ENCODE measurements at places on chromosomes 2 and 18. TPM values are rescaled to one million over a fixed set of nuclear protein-coding genes. Genes with fewer than 3 reads are reported as not detected.

GRCh38 chr2:47177043-47177565, 22.0 kb upstream of the STPG4 start:
- DNase-seq, result no peak

- DNase-seq, result no peak
These were observed 3.8 kb downstream of the LBH start for GRCh38 chr2:30235008-30235655.

DNA sequence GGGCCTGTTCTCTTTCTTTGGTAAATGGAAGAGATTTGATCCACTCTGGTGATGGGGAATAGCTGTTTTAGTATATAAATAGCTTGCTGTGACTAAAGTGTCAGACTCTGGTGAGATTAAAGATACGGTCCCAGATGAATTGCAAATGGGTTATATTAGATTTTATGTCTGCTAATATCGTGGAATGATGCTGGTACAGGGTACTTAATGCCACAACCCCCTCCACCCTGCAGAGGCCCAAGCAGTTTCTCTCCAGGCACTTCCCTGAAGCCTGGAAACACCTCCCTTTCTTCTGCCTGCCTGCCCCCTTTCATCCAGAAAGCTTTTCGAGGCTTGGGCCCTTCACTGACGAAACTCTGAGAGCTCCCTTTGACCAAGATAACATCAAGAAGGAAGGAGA, 21.4 kb upstream of the RFX8 start:
- DNase-seq, result no peak

- DNase-seq, result no peak
These were observed 315.5 kb downstream of the CELF4 start for GRCh38 chr18:37249895-37250618.

GRCh38 chr2:182639971-182640370, 76.1 kb upstream of the DNAJC10 start:
- no peak for DNase-seq

GRCh38 chr2:171389780-171390179, 44.0 kb downstream of the METTL8 start:
- no peak for DNase-seq

GRCh38 chr2:227653419-227653818, 13.2 kb upstream of the SCYGR5 start:
- DNase-seq, result no peak

DNA sequence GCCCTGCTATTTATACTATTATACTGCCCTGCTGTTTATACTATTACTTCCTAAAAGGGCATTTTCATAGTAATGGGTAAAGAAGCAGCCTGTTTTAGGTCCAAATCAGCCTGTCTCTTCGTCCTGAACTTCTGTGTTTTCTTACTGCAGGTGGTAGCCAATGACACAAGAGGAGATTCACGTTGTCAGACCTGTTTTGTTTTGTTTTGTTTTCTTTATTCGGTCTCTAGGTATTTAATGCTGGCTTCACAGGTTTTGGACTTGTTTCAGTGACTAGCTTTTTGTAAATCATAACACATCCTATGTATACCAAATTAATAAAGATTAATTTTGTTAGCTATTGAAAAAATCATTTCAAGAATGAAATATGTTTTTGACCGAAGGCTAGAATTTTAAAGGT, 116.4 kb downstream of the MAP3K20 start:
- no peak for DNase-seq

- no peak for DNase-seq
These were observed 191.2 kb downstream of the LRRTM1 start for GRCh38 chr2:80113399-80113798.

DNA sequence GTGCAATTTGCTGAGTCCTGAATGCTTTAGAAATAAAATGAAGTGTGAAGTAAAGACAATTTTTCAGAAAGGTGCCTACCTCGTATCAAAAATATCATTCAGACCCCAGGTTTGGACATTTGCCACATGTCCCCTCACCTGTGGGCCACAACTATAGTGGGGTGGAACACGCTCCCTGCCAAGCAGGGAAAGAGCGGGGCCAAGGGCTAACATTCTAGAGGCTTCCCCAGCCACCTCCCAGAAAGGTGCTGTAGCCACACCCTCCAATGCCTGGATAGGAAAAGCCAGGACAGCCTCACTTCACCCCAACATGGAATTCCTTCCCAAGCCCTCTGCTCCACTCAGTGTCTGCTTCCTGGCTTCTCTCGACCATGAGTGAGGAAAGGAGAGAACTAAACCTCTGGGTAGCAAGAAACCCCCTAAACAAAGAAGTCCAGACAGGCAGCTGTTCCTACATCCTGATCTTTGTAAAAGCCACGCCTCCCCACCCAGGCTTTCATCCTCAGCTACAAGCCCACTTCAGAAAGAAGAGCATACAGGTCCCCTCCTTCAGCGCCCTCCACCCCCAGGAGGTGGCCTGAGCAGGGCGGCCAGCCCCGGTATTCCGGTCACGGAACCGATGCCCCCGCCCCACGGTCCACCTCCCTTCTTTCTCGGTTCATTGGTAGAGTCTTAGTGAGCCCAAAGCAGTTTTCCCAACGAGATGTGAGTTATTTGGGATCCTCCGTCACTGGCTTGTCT, 2.1 kb downstream of the COL6A3 start:
- no peak for DNase-seq

GRCh38 chr18:3948958-3949357, 499.0 kb downstream of the TGIF1 start:
- no peak for DNase-seq

GRCh38 chr2:161102770-161103450, 57.3 kb upstream of the TANK start:
- DNase-seq, result no peak

DNA sequence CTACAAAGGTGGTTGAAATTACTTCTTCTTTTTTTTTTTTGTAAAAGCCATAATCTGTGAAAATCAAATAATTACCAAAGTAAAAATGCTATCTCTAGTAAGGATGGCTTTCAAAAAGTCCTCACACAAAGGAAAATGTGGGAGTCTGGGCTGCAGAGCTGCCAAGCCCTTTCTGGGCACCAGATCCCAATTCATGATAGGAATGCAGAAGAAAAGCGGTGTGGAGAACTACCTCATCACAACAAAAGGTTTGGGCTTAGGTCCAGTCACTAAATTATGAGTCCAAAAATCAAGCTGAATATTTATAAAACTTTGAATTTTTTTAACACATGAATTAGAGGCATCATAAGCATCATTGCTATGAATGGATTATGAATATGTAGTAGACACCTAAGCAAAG, 30.8 kb upstream of the EPHA4 start:
- no peak for DNase-seq

DNA sequence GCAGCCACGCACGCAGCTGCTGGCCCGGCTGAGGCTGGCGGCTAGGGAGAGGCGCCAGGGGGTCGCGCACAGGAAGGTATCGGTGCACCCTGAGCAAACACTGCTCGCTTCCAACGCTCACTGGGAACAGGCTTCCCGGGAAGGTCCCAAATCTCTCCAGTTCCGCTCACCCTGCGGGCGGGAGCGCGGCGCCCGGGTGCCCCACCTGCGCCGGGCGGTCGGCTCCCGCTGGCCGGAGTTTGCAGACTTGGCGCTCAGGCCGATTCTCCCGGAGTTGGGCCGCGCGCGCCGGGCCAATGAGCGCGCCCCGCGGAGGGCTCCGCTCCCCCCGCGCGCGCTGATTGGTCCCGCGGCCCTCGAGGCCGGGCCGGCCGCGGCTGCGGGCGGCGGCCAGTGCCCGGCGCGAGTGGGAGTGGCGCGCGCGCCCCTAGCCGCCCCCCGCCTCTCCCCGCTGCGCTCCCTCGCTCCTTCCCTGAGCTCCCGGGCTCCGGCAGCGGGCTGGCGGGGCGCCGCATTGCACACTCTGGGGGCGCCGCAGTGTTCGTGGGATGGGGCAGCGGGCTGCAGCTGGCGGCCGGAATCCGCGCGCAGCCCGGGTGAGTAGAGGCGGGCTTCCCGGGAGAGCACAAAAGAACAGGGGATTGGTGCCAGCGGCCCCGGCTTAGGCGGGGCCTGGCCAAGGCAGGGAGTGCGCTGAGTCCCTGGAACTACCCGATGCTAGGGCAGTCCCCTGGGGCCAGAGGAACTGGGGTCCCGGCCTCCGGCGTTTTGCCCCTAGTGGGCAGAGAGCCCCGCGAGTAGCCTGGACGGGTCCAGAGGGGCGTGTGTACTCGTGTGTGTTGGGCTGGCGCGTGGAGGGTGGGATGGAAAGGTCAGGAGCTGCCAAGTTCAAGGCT, at the start of gene LYPD6:
TSS of gene LYPD6 (plus strand) at position 461 of the 896 bp plus-strand sequence. CDS start 107,122 bp downstream, outside the sequence.
- no peak for DNase-seq

DNA sequence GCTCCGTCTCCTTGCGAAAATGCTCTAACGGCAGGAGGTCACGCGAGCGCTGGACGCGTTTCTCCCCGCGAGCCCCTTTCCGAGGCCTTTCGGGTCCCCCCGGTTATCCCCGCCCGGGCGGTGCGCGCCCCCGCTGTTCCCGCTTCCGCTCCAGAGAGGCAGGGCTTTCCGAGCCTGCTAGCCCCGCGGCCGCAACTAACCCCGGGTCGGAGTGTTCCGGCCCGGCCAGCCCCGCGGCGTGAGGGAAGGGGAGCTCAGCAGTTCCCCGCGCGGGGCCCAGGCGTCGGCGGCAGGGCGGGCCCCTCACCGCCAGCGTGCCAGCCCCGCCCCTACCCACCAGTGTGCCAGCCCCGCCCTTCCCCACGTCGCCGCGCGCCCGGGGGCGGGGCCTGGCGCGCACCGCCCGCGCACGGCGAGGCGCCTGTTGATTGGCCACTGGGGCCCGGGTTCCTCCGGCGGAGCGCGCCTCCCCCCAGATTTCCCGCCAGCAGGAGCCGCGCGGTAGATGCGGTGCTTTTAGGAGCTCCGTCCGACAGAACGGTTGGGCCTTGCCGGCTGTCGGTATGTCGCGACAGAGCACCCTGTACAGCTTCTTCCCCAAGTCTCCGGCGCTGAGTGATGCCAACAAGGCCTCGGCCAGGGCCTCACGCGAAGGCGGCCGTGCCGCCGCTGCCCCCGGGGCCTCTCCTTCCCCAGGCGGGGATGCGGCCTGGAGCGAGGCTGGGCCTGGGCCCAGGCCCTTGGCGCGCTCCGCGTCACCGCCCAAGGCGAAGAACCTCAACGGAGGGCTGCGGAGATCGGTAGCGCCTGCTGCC, at the start of gene MSH6:
TSS of gene MSH6 (plus strand) at position 475 of the 815 bp plus-strand sequence. CDS start at position 564, 89 bp downstream.
- peak; percentile 95 for DNase-seq

DNA sequence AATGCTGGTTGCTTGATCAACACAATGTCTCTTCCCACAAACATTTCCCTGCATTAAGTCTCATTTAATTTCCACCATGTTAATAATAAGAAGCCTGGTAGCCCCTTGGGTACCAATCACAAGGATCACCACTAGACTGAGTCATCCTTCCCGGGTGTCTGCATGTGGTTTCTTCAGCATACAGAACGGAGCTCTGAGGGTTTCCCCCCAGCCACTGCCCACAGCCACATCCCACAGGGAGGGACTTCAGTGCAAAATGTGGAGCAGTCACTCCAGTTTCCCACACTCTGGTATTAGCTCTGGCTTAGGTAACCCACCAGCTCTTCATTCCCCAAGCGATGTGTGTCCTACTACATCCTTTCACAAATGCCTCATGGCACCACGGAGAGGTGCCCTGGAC, 42.7 kb upstream of the POLE4 start:
- no peak for DNase-seq

DNA sequence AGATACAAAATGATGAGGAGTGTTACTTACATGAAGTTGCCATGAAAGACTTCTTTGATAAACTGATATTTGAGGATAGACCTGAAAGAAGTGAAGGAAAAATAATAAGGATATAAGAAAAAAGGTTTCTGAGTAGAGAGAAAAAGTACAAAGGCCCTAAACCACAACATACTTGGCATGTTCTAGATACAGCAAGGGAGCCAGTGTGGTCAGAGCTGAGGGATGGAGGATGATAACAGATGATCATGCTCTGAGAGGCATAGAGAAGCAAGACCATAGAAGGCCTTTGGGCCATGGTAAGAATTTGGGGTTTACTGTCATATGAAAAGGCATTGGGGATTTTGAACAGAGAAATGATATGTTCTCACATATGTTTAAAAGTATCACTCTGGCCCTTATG, 424.1 kb upstream of the CHST9 start:
- DNase-seq, result no peak

DNA sequence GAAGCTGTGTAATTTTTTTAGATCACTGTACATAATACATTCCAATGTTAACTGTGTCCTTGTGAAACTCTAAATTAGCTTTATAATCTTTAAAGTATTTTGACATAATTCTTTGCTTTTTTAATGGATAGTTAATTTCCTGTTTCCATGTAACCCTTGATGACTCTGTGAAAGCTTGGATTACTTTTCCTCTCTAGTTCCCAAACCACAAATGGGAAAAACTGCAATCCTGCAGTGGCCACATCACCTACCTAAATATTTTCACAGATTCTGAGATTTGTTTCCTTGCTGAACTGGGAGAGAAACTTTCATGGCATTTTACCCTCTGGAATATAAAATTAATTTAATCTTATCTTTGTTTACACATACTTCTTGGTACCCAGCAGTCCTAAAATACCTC, 161.6 kb upstream of the CCDC68 start:
- no peak for DNase-seq

GRCh38 chr2:234999740-235000425, 48.1 kb downstream of the SH3BP4 start:
- no peak for DNase-seq

DNA sequence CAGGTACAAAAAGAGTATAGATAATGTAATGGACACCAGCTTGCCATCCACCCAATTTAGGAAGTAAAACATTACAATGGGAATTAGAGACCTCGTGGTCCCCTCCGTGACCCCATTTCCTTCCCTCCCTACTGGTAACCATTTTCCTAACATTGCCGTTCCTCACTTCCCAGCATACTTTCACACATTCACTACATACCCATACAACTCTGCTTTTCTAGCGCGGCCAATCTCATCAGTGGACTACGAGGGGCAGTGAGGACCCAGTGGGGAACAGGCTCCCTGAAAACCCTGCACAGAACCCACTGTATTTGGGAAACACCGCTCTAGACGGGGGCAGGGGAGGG, 1.1 kb downstream of the ENOSF1 start:
- no peak for DNase-seq

The AUP1 gene
- 76.8 TPM for total RNA-seq

The ALLC gene
- not detected for total RNA-seq

The CFAP65 gene
- total RNA-seq, result not detected

The ITGA4 gene
- total RNA-seq, result 23.0 TPM

The SP9 gene
- not detected for total RNA-seq

The CROCC2 gene
- total RNA-seq, result not detected

The NTSR2 gene
- total RNA-seq, result not detected

The CREG2 gene
- total RNA-seq, result not detected

The FOXD4L1 gene
- not detected for total RNA-seq

The LINC00305 gene
- not detected for total RNA-seq

The POTEC gene
- total RNA-seq, result not detected

The TLX2 gene
- total RNA-seq, result not detected
